ENCODE measurements at places on chromosomes 2 and 18. TPM values are rescaled to one million over a fixed set of nuclear protein-coding genes. Genes with fewer than 3 reads are reported as not detected.
A peak's percentile ranks its signal among the peaks of the same experiment; 100 is the strongest.

Gene FRZB
- total RNA-seq: 2.0 TPM

Gene PROKR1
- not detected for total RNA-seq

Gene YWHAQ
- total RNA-seq: 323 TPM

Gene CFAP65
- not detected for total RNA-seq

GRCh38 chr18:9353596-9353995 is 19.0 kb downstream of the TWSG1 start:
- DNase-seq: no peak

DNA sequence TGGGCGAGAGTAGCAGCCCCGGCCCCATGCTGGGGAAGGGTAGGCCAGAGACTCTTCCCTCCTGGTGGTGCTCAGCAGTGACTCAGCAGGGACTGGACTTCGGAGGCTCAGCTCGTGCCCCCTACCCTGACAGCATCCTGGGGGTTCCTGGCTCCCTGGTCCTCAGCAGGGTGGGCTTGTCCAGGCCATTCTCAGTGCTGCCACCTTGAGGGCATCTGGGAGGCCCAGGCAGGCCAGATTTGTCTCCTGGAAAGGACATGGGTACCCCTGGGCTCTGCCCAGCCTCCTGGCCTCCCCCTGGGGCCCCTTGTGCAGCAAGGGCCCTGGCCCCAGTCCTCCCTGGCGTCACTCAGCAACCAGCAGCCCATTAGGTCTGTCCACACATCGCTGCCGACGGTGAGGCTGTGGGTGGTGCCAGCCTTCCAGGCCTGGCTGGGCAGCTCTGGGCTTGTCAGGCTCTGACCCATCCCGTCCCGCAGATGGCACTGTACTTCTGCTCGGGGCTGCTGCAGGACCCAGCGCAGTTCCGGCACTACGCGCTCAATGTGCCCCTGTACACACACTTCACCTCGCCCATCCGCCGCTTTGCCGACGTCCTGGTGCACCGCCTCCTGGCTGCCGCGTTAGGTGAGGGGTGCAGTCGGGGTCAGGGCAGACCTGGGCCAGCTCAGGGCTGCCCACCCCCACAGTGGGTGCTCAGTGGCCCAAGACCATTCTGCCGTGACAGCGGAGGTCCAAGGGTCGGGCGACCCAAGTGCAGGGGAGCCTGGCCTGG is 45.0 kb upstream of the ALPP start:
- no peak for DNase-seq

- DNase-seq: peak; percentile 35
These were observed 7.6 kb upstream of the ADAM23 start for GRCh38 chr2:206435742-206436141.

- DNase-seq: no peak
These were observed 628.6 kb upstream of the ID2 start for GRCh38 chr2:8053216-8053615.
